SHP77 (cell line): ENCODE measurements at places on chromosomes 1 and 21.

GRCh38 chr1:64890699-64891447, 75.5 kb downstream of the JAK1 start:
- DNase-seq: no peak

DNA sequence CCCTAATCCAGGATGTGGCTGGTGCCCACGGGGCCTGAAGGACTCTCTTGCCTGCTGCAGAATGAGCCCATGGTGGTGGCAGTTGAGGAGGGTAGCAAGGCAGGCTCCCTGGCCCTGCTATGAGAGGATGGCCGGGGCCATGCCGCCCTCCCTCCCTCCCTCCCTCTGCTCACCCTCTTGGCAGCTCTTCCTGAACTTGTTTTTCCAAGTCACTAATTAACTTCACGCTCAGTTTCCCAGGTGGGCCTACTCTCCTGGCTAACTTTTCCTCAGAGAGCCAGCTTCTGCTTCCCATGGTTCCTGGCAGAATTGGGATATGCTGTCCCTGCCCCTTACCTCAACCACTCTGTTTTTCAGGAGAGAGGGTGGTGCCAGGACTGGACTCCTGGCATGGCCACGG, 10.2 kb downstream of the KCNC4 start:
- no peak for DNase-seq

DNA sequence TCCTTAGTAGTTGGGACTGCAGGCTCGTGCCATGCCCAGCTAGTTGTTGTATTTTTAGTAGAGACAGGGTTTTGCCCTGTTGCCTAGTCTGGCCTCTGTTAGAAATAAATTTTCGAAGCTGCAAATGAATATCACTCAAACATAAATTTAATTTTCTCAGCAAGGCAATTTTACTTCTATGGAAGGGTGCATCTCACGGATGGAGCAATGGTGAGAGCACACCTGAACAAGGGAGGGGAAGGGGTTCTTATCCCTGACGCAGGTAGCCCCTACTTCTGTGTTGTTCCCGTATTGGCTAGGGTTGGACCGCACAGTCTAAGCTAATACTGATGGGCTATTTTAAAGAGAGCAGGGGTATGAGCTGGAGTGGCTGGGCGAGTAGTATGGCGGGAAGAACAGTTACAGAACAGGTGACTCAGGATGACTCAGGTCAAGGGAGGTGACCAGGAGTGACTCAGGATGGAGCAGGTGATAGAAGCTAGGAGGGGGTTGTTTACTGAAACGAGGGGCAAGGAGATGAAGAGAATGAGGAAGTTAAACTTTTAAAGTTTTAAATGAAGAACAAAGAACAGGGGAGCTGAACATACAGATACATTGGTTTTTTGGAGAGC, 7.5 kb downstream of the MDM4 start:
- DNase-seq: no peak

GRCh38 chr1:12644829-12645228, 944 bp downstream of the AADACL4 start:
- no peak for DNase-seq

- DNase-seq: no peak
These were observed 5.1 kb upstream of the PARK7 start for GRCh38 chr1:7956218-7957032.

- DNase-seq: no peak
These were observed 56.9 kb upstream of the PTGS2 start for GRCh38 chr1:186736971-186737685.

DNA sequence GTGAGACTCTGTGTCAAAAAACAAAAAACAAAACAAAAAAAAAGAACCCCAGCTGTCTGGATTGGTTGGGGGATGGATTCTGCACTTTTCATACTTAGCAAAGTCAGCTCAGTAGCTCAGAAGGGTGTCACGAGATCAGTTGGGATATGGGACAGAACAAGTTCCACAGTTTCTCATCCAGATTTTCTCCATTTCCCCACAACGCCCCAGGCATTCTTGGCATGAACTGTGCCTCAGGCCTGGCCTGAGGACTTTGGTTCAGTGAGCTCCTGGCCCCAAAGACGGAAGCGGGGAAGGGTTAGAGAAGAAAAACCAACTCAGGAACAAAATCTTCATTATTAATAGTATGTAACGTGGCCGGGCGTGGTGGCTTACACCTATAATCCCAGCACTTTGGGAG, 1.9 kb downstream of the AKR7A2 start:
- no peak for DNase-seq

DNA sequence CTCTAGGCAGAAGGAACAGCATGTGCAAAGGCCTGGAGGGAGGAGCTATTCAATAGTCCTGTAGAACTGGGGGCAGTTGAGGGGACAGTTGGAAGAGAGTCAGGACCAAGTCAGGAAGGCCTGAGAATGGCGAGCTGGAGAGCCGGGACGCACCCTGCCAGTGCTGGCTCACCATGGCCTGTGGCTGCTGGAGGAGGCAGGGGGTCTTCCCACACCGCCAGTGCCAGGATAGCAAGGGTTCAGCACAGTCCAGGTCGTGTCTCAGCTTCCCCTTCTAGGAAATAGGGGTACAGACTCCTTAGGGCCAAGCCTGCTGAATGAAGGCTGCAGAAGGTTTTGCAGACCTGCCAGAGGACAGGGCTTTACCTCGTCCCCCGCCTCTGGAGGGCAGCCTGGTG, 7.3 kb downstream of the PODN start:
- DNase-seq: no peak
